ENCODE measurements at places on chromosomes 5 and 9.

GRCh38 chr9:137302449-137303150, 529 bp upstream of the NRARP start:
- DNase-seq = peak; percentile 50

DNA sequence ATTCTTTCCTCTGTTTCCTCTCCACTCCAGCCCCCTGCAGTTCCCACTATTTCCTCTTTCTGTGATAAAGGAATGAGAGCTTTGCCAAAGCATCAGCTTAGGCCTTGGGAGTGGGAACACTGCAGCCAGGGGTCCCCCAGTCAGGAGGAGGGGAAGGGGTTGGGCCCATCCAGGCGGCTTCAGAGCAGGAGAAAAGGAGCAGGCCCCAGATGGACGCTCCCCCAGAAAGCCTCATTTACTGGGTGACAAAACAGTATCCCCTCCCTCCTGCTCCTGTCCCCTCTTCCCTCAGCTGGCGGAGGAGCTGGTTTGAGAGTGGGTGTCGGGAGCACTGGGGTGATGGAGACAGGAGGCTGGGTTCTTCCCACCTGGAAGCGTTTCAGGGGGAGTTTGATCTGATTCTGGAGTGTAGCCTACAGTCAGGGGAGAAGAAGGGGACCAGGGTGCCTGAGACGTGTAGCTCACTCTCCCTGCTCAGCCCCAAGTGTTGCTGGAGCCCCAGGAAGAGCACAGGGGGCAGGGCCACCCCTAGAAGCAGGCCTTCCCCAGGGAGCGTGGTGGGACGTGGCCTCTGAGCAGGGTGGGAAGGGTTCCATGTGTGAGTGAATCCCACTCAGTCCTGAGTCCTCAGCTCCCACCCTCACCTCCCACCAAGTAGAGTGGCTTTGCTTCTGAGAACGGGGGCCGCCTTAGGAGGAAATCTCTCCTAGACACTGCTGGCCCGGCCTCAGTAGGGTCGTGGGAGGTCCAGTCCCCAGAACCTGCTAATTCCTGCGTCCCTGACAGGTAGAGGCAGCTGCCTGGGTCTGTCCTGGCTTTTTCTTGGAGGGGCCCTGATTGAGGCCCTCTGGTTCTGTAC, 173.1 kb downstream of the CACNA1B start:
- no peak for DNase-seq

DNA sequence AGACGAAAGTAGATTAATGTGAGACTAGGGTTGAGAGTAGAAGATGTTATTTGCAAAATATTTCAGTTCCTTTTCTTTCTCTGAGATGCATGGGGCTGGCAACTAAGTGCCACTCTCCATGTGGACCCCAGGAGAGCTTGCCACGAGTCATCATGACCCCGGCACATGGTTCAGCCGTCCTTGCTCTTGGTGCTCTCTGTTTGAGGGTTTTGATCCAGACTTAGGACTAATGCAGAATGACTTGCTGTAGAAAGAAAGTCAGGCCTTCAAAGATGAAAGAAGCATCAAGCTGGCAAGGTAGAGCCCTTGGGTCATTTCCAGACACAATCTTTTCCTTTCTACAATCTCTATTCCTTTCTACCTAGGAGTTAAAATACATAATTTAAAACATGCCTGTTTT, 84.7 kb downstream of the RASGRF2 start:
- no peak for DNase-seq

- DNase-seq = no peak
These were observed 4.8 kb upstream of the CCDC187 start for GRCh38 chr9:136308702-136309053.

GRCh38 chr5:39213447-39214207, 5.7 kb downstream of the FYB1 start:
- no peak for DNase-seq

GRCh38 chr9:20512636-20513035, 109.7 kb downstream of the MLLT3 start:
- peak; percentile 3 for DNase-seq

DNA sequence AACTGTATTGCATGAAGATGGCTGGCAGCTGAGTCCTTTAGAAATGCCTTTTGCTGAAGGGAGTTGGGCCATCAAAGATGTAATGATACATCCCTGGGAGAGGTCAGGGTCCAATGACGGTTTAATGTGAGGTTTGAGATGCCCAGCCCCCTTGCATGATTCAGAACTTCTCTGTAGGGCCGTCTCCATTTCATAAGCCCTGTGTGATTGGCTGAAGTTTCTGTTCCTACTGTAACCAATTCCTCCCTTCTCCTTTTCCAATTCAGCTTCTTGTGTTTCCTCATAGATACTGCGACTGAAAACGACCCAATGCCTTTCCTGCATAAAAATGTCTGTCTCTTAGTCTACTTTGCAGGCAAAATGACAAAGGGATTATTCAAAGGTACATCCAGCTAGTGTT, 47.9 kb upstream of the ST8SIA4 start:
- no peak for DNase-seq

DNA sequence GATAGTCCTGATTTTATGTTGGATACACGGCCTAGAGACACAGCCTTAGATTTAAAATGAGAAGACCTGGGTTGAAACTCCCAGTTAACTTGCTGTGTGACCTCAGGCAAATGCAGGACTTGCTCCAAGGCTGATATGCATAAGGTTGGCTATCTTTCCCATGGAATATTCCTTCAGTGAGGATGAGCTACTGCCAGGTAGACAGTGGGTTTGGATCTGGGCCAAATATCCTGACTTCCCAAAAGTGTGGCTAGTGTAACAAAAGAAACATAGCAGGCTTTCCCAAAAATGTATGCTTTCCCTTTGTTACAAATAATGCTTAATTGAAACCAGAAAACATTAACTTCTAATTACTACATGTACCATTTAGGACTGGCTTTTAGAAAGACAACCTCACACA, 697 bp upstream of the XPA start:
- DNase-seq = peak; percentile 10

DNA sequence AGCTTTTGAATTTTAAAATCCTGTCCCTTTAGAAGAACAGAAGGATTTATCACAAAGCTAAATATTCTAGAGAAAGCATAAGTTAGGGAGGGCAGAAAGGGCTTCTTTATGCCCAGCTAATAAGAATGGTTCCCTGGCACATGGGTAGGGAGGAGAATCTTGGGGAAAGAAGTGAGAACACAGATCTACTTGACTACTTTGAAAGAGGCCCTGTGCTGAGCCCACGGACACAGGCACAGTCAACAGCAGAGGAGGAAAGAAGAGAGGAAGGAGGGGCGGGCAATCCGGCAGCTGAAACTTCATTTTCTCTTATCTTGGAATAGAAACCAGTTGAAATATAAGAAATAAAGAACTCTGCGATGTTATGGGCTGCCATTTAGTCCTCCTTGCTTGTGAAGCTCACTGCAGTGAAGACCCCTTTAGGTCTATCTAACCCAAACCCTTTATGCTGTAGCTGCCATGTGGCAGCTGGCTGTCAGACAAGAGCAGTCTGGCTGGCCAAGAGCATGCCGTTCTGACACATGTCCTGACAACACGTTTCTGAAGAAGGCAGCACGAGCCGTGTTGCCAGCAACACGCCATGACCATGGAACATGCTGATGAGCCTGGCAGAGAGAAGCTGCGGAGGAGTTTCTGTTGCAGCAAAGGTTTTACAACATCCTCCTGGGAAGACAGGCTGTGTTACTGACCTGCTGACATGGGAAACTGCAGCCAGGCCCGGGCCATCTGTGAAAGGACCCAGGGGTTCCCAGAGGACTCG, 34.2 kb downstream of the ABLIM3 start:
- DNase-seq = no peak

- DNase-seq = peak; percentile 25
These were observed 8.7 kb downstream of the ASS1 start for GRCh38 chr9:130453487-130453886.

DNA sequence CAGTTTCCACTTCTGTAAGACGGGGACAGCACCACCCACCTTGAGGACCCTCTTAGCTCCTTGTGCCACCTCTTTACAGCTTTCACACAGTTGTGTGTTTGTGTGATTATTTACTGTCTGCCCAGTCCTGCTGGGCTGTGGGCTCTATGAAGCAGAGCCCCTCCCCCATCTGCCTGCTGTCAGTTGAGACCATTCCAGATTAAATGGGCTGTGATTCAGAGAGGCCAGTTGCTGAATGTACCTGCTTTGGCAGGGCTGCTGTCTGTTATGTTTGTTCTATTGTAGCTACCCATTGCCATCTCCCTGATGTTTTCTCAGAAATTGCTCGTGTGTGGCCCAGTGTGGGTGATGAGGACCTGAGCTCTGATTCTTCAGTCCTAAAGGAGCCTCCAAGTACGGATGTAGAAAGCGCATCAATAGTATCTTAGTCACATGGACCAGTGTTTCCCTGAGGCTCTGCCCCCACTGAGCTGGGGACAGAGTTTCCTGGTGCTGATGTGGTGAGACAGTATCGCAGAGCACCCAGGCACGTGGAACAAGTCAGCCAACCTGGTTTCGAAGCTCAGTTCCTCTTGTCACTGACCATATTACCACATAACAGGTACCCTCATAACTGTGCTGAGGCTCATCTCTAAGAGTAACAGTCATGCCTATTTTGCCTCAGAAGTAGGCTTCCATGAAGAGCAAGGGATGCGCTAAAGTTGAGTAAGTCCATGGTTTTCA, 3.7 kb downstream of the ANGPTL2 start:
- DNase-seq = no peak

GRCh38 chr5:133675376-133676154, 63.2 kb upstream of the FSTL4 start:
- DNase-seq = no peak

GRCh38 chr5:64939772-64940510, 171.2 kb downstream of the CWC27 start:
- DNase-seq = no peak

- no peak for DNase-seq
These were observed 3.5 kb downstream of the HBEGF start for GRCh38 chr5:140342896-140343295.

- no peak for DNase-seq
These were observed 9.5 kb downstream of the FBXO10 start for GRCh38 chr9:37566716-37567115.

DNA sequence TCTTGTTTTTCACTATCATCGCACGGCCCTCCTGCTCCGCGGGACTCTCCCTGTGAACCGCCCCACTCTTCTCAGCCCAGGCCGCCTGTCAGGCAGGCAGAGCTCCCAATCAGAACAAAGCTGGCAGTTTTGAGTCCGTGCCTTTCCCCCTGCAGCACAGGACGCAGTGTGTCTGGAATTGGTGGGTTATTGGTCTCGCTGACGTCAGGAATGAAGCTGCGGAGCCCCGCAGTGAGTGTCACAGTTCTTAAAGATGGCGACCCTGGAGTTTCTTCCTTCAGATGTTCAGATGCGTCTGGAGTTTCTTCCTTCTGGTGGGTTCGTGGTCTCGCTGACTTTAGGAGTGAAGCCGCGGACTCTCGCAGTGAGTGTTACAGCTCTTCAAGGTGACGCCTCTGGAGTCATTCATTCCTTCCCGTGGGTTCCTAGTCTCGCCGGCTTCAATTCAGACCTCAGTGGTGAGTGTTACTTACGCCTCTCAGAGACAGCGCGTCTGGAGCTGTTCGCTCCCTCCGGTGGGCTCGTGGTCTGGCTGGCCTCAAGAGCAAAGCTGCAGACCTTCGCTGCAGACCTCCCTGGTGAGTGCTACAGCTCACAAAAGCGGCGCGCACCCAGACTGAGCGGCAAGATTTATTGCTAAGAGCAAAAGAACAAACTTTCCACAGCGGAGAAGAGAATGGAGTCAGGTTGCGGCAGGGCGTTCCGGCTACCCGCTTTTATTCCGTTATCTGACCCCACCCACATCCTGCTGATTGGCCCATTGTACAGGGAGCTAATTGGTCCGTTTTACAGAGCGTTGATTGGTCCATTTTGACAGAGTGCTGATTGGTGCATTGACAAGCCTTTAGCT, 7.4 kb downstream of the ZDHHC11B start:
- no peak for DNase-seq

GRCh38 chr9:116539549-116539948, 147.6 kb upstream of the TRIM32 start:
- DNase-seq = no peak

DNA sequence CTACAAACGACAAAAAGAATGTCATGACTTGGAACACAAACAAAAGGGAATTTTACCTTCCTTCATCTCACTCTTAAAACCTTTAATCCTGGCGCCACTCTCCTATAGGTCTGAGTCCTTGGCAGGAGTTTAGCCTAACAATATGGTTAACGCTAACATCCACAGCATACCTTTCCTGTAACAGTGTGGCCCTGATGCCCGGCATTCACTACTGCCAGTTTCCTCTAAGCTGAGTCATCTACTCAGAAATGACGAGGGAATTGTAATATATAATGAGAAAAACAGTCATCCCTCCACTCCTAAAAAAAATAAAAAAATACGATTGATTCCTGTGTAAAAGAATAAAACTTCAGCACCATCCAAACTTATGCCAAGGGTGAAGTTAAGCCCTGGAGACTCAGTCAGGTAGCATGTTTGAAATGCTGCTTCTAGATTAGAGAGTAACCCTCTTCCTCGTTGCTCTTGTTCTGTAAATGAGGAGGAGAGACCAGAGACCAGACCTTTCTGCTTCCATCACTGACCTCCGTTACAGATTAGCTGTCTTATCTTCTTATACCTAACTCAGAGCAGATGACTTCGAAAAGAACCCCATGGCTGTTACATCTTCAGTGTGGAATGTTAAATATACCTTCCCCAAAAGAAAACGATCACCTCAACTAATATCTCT, 37.4 kb downstream of the CCDC125 start:
- no peak for DNase-seq

- DNase-seq = peak; percentile 59
These were observed 16.1 kb downstream of the FBP1 start for GRCh38 chr9:94623253-94623652.

DNA sequence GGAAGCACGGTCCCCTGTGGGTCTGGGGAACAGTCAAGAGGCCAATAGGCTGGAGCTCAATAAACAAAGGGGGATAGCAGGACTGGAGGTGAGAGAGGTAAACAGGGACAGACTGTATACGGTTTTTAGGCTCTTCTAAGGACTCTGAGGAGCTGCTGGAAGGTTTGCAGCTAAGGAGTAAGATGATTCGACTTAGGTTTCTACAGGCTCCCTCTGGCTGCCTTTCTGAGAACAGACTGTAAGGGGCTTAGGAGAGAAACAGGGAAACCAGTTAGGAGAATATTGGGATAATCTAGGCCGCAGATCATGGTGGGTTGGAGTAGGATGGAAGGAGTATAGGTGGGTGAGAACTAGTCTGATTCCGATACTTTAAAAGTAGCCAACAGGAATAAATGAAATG, 10.4 kb downstream of the CDK5RAP2 start:
- DNase-seq = no peak

DNA sequence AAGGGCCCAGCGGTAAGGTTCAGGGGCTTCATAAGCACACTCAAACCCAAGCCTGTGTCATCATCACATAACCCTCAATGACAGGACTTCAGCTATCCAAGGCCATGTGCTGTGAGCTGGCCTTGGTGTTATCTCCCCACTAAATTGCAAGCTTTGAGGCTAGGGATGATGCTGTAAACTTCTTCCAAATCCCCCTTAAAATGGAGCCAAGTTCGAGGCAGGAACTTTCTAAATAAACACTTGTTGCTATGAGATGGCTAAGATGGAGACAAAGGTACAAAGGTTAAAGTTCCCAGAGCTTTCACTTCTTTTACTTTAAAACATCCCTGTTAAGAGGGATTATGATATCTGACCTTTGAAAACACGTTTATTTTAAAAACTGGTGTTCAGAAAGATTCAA, 123.6 kb downstream of the MYO10 start:
- no peak for DNase-seq

GRCh38 chr9:69232135-69232534, 58.1 kb downstream of the TJP2 start:
- DNase-seq = no peak

Data from hematopoietic multipotent progenitor cell treated with erythropoietin and hydrocortisone succinate and interleukin-3 and kit ligand, for 8 days (in vitro differentiated cells).